Hematopoietic multipotent progenitor cell treated with erythropoietin and hydrocortisone succinate and interleukin-3 and kit ligand, for 4 days (in vitro differentiated cells): ENCODE measurements at places on chromosomes 7 and 10.
A peak's percentile ranks its signal among the peaks of the same experiment; 100 is the strongest.

- no peak for DNase-seq
Observed at GRCh38 chr10:51405580-51406351, 293.6 kb downstream of the CSTF2T start.

- no peak for DNase-seq
Observed at GRCh38 chr10:21912625-21913024, 90.9 kb downstream of the DNAJC1 start.

DNA sequence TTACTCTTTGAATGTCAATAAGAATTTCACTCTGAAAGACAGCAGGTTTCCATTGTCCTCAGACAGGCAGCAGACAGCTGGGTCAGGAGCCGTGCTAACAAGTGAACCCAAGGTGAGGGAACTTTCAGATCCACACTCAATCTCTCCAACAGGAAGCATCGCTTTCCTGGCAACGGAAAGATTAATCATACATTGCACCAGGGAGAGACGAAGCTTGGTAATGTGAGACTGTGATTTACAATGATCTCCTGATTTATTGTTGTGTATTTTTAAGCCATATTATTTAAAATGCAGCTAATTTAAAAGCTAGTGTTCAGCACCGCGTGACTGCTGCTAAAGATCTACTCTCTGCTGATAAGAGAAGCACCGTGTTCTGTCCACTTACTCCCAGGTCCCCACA, 17.5 kb upstream of the NOM1 start:
- no peak for DNase-seq

DNA sequence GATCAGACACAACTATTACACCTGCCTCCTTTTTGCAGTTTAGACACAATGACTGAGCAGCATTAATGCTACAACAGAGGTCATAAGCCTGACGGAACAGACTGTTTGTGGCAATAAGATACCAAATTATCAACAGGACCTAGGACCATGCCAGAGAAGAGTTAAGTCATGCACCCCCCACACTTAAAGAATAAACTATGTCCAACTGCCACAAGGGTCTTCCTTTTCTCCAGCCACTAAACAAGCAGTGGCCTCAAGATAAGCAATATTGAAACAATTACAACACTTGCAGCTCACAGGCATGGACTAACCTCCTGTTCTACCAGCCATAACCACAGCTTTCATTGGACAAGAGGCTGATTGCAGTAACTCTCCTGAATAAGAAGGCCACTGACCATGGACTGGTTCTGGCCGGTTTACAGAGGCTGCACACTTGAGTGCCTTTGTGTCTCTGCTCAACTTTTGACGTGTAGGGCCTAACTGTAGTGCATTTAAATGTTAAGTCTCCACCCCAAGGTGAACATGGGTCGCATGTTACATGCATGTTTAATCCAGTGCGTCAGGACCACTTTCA, 104.4 kb downstream of the STRA8 start:
- peak; percentile 70 for DNase-seq

DNA sequence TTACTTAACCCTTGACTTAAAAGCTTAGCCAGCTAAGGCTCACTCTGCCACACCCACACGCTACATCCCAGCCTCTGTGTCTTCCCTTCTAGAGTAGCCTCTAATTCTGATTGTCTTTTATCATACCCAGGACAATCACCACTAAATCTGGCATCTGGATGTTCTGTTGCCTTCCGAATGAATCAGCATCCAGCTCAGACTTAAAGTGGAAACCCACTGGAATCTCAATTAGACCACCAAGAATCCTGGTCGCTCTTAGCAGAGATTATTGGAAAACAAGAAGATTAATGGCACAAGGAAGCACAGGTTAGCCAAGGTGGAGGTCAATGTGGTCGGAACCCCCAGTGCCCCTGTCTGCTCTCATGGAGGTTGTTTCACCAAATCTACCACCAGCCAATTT, 404.2 kb upstream of the FOXK1 start:
- DNase-seq: no peak

DNA sequence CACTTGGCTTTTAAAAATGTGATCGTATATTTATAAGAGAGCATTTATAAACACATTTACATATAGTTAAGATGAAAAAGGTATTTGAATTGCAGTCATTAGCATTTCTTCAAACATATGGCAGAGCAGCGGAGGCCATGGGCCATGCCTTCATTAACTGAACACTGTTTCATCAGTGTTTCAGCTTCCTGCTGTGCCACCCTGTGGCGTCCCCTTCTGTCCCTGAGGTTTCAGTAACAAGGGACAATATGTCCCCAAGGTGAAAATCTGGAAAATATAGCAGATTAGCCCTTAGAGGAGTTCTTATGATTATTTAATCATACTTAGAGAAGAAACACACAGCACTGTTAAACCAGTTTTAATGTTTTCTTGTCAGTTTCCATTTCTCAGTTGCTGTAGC, 577.8 kb downstream of the ETV1 start:
- no peak for DNase-seq

GRCh38 chr10:3465406-3465891, 292.9 kb upstream of the PITRM1 start:
- peak; percentile 27 for DNase-seq

- no peak for DNase-seq
Observed at GRCh38 chr10:112191791-112192190, 8.2 kb upstream of the GPAM start.

DNA sequence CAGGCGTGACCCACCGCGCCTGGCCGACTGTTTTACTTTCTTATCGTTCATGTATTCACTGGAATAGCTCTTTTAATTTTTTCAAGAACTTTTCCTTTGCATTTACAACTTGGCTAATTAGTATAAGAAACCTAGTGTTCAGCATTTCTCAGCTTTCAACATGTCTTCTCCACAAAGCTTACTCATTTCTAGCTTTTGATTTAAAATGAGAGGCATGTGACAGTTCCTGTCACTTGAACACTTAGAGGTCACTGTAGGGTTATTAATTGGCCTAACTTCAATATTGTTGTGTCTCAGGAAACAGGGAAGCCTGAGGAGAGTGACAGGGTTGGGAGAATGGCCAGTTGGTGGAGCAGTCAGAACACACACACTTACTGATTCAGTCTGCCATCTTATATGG, 125.1 kb upstream of the GPR22 start:
- no peak for DNase-seq

DNA sequence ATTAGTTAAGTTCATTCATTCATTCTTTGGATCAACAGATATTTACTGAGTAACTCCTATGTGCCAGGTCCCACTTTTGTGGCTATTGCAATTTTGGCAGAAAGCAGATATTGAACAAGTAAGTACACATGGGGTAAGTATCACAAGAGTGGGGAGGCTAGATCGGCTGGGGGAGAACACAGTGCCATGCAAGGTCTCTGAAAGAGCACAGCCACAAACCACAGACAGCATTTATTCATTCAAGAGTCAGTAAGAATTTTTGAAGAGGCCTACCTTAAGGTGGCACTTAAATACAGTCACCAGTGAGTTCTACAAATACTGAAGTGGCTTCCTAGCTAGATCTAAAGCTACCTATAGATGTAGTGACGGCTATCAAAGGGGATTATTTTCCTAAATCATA, 304.2 kb downstream of the RNLS start:
- no peak for DNase-seq

DNA sequence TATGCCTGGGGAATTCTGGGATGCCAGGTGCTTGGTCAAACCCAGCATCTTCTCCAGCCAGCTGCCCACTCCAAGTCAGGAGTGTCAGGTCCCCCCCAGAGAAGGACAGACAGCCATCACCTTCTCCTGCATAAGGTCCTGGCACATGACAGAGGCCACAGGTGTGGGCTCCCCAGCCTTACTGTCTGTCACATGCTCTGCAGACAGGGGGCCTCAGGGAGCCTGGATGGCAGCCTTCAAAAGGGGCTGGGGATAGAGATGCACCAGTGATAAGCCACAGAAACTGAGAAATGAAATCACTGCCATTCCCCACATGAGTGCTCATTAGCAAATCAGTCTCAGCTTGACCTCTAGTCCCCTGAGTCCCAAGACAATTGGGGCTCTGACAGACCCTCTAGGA, 72.9 kb downstream of the PLXNA4 start:
- no peak for DNase-seq

DNA sequence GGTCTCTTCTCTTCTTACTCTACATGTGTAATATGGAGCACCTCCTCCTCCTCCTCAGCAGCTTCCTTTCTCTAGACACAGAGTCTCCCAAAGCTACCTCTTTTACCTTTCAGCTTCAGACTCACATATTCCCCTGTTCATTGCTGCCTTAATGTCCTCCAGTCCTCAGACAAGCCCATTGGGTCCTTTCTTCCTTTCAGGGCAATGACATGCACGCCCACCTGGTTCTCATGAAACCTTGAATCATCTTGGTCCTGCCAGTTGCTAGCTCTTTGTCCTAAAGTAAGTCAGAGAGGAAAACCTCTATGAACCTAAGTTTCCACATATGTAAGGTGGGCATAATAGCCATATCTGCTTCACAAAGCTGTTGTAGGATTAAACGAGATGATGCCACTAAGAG, 227.0 kb downstream of the RPS24 start:
- DNase-seq: no peak

GRCh38 chr7:25596443-25596842, 368.2 kb upstream of the NPVF start:
- DNase-seq: no peak

DNA sequence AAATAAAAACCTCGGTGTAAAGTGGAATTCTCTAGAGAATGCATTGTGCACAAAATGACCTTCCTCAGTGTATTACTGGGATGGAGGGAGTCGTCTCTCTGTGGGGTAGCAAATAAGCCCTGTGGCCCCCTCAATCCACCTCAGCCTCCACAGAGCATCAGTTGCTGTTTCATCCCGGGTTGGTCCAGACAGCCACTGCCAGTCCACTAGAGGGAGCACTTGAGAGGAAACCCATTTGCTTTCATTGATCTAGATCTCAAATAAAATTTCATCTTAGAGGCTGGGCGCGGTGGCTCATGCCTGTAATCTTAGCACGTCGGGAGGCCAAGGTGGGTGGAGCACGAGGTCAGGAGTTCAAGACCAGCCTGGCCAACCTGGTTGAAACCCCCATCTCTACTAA, 1128.7 kb downstream of the CNTNAP2 start:
- peak; percentile 78 for DNase-seq

DNA sequence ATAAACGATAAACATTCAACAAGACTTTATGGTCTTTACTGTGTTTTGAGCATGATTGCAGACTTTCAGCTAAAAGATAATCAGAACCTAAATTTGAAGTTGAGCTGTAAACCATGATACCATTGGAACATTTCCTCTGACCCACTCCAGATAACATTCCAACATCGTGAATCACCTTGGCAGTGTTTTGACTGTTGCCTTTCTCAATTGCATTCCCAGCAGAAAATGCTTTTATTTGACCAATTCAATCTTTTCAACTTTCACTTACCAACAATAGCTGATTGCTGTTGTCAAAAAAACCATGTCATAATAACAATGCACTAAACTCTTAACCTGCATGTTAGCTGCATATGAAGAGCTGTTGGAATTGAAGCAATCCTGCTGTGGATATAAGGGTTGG, 165.5 kb downstream of the MDFIC start:
- DNase-seq: no peak

DNA sequence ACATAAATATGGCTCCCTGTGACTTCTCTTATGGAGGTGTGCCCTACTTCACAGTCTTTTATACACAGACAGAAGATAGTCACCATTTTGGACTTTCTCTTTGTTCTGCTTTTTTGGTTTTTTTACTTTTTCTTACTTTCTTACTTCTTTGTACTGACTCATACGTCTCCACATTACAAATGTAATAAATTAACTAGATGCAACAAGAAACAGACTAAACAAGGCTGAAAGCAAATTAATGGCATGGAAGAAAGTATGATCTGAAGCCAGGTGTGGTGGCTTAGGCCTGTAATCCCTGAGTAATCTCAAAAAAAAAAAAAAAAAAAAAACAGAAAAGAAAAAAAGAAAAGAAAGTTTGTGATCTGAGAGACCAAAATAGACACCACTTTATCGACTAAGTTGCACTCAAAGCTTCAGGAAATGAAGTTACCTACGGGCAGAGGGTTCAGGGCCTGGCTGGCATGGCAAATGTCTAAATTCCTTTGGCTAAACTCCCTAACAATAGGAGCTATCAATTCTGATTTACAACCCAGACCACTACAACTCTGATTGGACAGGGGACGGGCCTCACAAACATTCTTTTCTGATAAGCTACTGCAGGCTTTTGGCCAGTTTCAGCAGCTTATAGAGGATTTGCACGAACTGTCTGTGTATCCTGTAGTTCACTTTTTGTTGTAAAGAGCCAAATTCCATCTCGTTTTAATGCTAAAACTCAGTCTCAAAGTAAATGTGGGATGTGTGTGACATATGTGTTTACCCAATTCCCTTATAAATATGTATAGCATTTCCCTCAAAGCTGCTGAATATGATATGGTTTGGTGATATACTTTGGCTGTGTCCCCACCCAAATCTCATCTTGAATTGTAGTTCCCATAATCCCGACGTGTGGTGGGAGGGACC, 129.1 kb downstream of the SEPTIN14 start:
- no peak for DNase-seq

DNA sequence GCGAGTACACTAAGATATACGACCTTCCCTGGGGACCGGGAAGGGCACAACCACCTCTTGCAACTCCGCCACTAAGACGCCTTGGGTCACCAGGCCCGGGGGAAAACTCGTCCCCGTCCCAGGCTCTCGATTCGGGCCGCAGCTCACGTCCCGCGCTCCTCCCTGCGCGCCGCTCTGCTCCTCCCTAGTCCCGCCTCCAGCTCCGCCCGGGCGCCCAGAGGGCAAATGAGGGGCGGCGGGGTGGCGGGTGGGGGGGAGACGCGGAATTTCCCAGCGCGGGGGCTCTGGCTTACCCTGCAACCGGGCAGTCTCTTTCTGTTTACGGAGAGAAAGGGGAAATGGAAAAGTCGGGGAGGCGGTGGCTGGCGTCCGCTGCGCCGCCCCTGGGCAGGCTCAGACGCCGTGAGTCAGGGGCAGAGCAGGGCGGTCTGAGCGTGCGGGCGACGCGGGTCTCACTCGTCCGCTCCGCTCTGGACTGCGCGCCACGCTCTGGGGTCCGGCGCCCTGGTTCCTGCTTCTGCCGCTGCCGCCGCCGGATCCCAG, at the start of gene MAP3K8:
Gene MAP3K8, plus strand, starts transcription at position 455 of the 543 bp plus-strand sequence. CDS start 4,755 bp downstream, outside the sequence.
- DNase-seq: peak; percentile 97

DNA sequence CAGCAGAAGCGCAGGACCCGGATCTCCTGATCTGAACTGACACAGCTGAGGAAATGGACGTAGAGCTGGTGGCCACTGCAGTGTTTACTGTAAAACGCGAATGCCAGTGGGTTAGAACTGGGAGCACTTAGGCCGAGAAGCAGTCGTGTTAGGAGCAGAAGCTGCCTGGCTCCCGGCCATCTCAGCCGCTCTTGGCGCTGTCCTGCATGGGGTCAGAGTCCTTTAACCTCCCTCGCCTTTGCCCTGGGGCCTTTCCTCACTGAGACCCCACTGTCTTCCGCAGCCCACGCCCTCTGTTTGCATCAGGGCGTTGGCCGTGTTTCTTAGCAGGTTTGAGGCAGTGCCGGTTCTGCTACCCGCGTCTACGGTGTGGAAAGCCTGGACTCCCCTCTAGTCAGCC, 24.6 kb downstream of the DYNC2I1 start:
- no peak for DNase-seq
